ENCODE measurements at places on chromosomes 1 and 21.
A peak's percentile ranks its signal among the peaks of the same experiment; 100 is the strongest.

DNA sequence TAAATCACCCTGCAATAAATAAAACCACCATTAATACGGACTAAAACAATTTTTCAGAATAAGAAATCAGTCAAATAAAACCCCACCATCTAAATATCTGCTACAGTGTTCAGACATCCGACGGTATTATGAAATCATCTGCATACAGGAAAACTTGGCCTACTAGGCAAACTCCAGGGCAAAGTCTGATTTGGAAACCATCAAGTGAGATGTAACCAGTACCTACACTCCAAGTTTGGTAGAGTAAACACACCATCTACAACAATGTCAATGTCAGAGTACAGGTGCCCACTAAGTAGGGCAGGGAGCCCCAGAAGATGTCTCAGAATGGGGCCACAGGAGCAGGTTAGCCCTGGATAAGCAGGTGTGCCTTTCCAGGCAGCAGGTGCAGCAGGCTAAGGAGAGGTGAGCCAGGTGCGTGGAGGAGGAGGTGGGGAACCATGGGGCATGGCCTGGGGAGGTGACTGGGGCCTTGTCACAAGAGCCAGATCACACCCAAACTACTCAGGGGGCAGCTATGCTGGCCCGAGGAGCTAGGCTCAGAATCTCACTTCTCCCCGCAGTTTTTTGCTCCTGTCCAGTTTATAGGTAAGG lies 59.6 kb downstream of the CAPZB start:
- no peak for DNase-seq

- DNase-seq = no peak
Measured at GRCh38 chr1:228101614-228101993, 1.5 kb downstream of the C1orf35 start.

DNA sequence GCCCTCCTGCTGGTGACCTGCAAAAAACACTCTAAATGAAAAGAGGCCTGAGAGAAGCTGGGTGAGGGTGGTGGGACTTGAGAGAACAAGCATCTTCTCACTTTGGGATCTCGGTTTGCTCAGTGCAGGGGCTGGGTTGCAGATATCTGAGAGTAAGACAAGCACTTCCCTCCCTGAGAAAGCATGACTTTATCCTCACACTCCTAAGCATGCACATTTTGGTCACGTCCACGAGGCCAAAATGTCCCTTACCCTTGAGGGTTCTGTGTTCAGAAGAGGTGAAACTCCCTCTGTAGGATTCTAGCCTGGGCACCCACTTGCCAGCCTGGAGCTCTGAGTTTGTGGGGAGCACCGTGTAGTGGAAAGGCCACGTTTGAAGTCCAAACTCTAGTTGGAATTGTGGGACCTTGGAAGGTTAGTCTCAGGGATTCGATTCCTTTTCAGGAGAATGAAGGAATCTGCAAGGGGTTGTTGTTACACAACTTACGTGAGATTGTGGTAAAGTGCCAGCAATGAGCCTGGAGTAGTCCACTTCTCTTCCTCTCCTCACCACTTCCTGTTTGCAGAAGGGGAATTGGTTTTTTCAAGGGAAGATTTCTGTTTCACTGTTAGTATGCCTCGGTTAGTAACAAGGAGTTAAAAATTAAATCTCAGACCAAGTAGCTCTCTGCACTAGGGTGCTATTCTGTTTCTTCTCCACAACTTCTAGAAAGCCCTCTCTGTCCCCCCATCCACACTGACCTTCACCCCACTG lies 3.0 kb downstream of the FCAMR start:
- DNase-seq = peak; percentile 77

DNA sequence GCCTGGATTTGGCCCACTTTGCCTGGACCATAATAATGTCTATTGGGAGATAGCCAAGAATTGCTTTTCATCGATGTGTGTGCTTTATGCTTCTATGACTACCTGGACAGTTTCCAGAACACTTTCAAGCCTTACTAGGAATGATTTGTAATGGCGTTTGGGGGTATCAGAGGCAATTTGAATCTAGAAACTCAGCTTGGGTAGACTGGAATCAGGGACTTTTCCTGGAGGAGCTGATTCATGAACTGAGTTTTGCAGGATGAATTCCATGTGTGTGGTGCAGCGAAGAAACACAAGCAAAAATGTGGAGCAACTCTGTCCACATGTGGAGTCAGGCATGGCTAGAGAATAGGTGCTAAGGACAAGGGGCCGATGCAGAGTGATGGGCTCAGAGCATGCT lies 11.9 kb upstream of the TMEM61 start:
- DNase-seq = no peak

GRCh38 chr1:231923491-231924041 lies 297.0 kb downstream of the DISC1 start:
- DNase-seq = no peak

DNA sequence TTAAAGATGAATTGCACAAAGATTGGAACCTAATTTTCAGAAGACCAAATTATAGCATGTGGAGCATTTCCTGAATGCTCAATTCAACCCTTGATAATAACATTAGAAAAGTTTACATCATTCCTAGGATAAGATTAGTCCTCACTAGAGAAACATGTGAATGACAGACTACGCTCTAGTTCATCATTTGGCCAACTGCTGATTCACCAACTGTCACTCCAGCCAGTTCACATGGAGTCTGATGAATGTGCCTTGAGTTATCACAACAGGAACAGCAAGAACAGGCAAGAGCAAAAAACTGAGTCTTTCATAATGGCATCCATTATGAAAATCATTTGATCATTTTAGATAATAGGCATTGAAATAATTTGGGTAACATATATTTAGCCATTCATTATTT lies 415.9 kb downstream of the PTPRC start:
- DNase-seq = no peak

DNA sequence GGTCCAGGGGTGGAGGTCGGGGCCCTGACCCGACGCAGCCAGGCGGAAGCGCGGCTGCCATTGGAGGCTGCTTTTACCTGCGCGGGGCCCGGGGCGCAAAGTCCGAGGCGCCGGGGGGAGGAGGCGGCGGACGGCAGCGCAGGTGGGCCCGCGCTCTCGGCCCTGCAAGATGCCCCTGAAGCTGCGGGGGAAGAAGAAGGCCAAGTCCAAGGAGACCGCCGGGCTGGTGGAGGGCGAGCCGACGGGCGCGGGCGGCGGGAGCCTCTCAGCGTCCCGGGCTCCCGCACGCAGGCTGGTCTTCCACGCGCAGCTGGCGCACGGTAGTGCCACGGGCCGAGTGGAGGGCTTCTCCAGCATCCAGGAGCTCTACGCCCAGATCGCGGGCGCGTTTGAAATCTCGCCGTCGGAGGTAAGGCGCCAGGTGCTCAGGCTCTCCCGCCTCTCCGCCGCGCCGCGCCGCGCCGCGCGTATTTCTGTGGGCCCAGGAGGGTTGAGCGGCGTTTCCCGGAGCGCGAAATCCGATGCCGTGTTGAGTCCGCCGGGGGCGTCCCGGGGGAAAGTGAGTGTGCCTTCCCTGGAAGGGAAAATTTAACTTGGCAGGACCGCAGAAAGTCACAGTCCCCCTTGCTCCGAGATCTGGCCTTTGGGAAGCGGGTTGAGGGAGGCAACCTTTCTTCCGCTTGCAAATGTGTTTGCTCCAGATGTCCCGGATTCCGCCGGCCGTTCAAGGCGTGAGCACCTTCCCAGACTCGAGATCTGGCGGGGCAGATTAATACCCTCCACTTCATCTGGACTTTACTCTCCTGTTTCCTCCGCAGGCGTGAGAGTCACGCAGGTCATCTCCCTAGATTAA lies at the start of gene GIPC2:
TSS of gene GIPC2 (plus strand) at position 41 of the 853 bp plus-strand sequence. CDS start at position 170, 129 bp downstream.
- no peak for DNase-seq

DNA sequence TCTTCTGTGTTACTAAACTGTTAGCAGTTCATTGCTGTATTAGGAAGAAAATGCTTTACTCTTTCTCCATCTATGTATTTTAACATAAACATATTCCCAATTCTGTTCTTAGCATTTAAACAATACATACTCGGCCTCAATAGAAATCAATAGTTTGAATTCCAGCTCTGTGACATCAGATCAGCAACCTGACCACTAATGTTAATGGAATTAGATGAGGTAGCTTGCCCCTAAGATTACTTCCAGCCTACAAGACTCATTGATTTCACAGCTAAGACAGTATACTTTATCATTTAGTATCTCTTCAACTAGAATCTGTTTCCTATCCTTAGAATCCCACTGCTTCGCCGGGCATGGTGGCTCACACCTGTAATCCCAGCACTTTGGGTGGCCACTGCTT lies 38.9 kb downstream of the EPRS1 start:
- no peak for DNase-seq

DNA sequence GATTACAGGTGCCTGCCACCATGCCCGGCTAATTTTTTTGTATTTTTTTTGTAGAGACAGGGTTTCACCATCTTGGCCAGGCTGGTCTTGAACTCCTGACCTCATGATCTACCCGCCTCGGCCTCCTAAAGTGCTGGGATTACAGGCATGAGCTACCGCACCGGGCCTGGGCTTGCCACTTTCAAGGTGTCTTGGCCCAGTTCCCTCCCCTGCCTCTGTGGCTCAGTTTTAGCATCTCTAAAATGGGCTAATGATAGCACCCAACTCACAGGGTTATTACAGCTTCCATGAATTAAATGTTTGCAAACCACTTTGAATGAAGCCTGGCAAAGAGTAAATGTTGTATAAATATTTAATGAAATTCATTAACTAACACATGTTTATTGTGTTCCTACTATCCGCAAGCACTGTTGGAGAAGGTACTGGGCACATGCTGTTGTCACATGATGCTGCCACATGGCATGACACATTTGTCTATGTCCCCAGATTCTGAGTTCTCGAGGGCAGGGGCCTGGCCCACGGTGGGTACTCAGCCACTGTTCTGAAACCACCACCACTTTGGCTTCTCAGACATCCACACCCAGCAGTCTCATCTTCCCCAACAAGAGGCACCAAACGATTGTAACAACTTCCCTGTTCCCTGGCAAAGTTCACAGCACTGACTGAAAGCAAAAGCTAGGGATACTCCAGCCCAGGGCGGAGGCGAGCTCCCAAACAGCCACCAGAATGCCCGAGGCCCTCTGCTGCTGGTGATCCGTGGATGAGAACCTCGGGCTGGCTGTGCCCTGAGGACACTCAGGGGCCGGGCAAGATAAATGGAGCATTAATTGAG lies 9.7 kb downstream of the IFFO2 start:
- no peak for DNase-seq

DNA sequence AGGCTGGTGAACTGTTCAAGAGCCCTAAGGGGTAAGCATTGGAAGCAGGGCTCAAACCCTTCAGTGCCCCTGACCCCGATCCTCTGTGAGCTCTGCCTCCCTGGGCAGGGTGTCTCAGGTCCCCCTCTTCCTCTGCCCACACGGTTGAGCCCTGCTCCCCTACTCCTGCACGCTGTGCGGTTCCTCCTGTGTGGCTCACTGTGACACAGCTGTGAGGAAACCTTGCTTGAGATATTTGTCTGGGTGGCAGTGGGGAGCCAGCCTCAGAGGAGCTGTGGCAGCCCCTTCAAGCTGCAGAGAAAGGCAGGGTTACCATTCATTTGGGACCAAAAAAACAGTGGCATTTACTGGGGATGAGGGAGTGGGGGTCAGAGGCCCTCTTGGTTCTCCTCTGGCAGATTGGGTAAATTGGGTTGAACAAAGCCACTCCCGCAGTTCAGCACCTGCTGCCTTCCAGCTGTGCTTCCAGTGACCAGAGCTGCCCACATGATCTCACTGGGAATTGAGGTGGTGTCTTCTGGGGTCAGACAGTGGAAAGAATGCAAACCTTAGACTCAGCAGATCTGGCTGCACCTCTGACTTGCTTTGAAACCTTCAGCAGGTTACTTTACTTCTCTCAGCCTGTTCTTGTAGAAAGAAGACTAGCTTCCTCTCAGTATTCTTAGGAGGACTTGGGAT lies 60.6 kb upstream of the CD1D start:
- no peak for DNase-seq

DNA sequence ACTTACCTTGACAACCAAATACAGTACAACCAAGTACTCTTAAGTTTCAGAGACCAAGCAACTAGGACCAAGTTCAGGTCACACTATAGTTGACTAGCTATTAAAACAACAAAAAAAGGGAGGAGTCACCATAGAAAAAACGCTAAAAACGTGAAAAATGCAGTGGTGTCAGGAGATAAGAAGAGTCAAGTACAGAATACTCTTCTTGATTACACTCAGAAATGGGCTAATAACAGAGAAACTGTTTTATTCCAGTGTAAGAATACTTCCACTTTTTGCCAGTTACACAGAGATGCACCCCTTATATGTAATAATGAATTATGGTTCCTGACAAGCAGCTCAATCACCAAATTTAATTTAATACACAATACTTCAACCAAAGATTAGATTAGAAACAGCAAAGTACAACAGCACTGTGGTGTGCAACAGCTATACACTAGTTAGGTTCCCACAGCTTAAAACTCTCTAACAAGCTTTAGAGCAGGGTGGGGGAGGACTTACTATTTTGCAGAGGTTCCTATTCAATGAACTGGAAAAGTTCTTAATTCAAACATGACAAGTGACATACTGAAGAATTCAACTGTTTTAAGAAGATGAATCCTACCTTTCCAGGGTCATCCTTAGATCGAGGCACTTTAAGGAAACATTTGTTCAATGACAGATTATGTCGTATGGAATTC lies 70.4 kb downstream of the FOXJ3 start:
- no peak for DNase-seq

DNA sequence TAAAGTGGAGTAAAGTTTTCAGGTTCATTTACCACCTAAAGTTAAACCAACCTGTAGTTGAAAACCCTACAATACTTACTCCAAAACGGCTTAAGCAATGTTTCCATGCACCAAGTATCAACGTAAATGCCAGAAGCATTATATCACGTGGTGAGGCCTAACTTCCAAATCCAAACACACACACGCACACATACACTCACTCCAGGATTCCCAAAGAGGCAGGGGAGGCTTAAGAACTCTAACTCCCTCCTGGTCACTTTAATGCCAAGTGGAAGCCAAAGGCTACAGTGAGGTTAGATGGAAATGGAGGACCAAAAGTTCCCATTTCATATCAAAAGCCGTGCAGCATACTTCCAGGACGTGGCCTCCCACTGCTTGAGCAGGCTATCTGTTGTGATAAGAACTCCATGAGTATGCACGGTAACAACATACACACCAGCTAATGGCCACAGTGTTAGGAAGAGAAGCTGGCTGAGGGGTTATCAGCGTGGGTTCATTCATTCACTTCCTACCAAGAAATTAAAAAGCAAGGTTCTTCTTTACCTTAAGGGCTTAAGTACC lies 224.1 kb downstream of the SLC45A1 start:
- no peak for DNase-seq

DNA sequence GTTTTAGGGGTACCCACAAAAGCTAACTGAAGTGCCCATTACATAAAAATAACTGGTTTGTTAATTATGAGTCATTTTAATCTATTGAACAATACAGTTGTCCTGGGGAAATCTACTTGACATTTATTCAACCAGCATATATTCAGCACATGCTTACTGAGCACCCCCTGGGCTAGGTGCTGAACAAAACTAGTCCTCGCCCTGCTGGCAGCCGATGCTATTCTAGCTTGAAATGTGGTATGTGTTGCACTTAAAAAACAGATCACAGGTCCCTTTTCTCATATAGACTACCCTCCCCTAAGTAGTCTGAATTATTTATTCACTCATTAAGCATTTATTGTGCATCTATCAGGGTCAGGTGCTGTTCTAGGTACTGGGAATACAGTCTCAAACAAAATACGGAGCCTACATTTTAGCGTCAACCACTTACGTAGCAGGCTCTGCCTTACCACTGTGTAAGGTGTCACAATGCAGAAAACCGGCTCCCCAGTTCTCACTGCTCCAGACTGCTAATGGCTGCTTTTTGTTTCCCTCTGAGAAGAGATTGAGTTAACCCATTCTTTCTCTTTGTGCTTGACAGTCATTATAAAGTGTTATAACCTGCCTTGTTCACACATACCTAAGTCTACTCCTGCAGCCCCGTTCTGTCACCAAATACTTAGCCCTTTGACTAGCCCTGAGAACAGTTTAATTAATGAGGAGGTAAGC lies 57.1 kb downstream of the ADCY10 start:
- no peak for DNase-seq

GRCh38 chr1:975896-976683 lies 5.8 kb downstream of the PERM1 start:
- DNase-seq = no peak
